Inflammatory macrophage treated with lipopolysaccharide for 1 hour (primary cell): ENCODE measurements at places on chromosomes 1 and 21.

DNA sequence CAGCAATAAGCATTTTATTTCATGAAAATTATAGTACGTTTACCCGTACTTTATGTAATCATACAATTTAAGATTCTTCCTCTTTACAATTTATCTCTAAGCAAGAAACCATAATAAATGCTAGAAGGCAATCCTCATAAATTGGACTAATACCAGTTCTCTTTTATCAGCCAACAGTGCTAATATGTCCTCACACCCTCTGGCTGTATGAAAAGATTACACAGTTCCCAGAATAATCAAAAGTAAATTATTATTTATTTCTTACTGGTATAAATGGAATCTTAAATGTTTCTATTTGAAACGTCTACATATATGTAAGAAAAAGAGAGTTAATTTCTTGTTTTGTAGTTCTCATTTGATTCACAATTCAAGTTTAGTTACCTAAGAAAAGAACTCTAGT, 3.1 kb upstream of the CDKN2C start:
- no peak for DNase-seq

GRCh38 chr1:57544345-57544744, 120.5 kb upstream of the DAB1 start:
- no peak for DNase-seq

GRCh38 chr1:68953311-68953710, 456.4 kb upstream of the DEPDC1 start:
- DNase-seq: no peak

DNA sequence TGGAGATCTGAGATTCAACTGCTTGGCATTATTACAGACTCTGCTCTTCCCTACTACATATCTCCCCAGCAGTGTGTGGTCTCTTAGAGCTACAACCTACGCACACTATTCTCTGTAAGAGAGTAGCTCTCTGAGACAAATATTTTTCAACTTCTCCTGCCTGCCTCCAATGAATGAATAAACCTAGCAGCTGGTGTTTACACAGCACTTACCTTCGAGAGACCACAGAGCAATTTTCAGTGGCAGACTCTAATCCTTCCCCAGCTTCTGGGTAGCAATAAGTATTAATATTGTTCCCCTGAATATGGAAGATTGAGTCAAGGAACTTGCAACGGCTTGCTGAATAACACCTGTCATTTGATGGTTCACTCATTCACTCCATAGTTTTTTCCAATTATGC, 350.9 kb upstream of the SPAG17 start:
- no peak for DNase-seq

DNA sequence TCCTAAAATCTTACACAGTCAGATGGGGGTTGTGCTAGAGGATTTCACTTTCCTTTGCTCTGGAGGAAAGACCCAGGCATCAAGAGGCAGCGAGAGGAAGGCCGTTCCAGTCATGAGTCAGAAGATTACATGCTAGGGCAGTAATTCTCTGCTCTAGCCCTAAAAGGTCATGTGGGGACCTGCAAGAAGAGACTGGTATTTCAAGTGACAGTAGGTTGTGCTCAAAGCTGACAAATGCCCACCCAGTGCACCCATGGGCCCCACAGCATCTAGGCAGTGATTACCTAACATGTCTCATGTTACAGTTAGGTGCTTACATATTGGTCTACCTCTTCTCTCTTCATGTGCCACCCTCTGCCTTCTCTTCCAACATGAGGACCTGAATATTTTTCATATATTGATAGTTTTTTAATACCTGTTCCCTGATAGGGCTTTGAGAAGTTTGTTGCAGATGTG, 99.7 kb upstream of the BEND5 start:
- no peak for DNase-seq

DNA sequence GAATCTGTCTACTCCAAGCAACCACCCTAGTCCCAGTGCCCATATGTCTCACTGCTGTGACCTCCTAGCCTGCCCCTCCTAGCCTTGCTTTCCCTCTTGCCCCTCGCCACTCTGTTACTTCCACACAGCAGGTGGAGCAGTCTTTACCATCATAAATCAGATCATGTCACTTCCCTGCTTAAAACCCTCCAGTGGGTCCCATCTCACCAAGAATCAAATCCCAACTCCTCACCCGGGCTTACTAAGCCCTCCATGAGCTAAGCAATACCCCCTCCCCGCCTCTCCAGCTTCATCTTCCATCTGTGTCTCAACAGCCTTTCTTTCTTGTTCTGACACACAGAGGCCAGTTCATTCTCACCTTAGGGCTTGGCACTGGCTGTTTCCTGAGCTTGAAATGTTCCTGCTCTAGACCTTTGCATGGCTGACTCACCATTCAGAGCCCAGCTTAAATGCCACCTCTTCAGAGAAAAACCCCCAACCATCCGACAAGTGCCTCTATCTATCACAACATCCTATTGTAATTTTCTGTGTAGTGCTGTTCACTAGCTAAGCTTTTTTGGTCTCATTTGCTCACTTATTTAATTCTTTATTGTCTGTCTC, 22.3 kb downstream of the KNCN start:
- DNase-seq: no peak

DNA sequence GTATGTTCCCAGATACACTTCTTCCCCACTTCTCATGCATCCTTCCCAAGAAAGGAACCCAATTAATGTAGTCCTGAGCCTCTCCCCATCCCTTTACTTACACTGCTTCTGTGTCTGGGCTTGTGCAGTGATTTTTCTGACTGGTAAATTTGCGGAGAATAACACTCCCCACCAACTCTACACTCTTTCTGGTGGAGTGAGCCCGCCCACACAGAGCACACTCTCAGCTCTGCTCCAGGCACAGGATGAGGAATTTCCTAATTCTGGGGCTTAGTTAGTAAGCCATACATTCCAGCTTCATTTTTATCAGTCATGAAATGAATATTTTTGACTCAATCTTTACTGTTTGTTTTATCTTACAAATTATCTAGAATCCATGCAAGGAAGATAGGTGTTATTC, 38.6 kb downstream of the FMO4 start:
- DNase-seq: peak; percentile 20

- peak; percentile 72 for DNase-seq
Observed at GRCh38 chr1:178055779-178056471, 38.0 kb upstream of the RASAL2 start.

DNA sequence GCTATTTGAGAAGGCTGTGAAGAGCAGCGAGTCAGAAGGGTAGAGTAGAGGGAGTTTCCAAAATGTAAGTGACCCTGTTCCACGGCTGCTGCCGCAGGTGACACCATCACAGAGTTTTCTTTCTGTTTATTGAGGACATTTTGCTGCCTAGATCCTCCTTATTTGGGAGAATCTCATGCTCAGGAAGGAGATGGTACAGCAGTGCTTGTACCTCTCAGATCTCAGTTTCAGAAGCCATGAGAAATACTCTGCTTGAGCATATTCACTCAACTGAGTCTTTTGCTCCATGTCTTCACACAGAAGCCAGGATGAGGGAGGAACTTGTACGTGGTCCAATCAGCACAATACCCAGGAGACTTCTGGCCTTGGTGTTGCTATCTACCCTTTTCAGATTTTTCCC, 1.6 kb downstream of the LCE7A start:
- DNase-seq: no peak

DNA sequence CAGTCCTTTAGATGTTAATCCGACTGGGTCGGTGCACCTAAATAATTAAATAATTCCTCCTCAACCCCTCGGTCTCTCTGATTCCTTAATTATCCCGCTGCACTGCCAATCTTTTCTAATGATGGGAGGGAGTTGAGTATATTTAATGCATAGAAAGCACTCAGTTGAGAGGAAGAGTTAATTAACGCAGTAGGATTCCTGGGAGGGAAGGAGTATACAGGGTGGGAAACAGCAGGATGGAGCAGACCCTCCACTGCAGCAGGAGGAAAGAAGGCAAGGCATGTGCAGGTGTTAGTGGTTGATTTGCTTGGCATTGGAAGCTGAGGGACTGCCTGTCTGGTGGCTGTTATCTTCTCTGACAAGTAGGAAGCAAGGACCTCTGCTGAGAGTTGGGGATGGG, 9.9 kb upstream of the REN start:
- DNase-seq: no peak

GRCh38 chr1:196180847-196181593, 427.2 kb downstream of the KCNT2 start:
- DNase-seq: peak; percentile 2

DNA sequence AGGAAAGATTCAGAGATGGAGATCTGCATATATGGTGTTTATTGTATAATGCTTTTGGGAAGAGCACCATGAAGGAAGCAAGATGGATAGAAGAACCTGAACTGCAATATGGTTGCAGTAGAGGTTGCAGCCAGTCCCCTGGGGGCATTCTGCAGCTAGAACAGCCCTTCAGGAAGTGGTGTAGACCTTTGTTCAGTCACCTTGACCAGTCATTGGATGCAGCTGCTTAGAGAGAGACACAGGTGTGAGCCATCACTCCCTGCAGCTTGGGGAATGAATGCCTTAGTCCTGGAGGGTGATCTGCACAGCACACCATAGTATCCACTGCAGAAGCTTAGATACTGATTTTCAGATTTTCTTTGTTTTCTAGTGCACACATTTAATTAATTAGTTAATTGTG, 42.3 kb downstream of the NEK7 start:
- DNase-seq: no peak

GRCh38 chr1:244137725-244138124, 86.6 kb downstream of the ZBTB18 start:
- DNase-seq: peak; percentile 30

- DNase-seq: no peak
Observed at GRCh38 chr1:209609791-209610630, 26.5 kb downstream of the CAMK1G start.

GRCh38 chr1:31625561-31626222, 8.2 kb downstream of the HCRTR1 start:
- DNase-seq: peak; percentile 13

DNA sequence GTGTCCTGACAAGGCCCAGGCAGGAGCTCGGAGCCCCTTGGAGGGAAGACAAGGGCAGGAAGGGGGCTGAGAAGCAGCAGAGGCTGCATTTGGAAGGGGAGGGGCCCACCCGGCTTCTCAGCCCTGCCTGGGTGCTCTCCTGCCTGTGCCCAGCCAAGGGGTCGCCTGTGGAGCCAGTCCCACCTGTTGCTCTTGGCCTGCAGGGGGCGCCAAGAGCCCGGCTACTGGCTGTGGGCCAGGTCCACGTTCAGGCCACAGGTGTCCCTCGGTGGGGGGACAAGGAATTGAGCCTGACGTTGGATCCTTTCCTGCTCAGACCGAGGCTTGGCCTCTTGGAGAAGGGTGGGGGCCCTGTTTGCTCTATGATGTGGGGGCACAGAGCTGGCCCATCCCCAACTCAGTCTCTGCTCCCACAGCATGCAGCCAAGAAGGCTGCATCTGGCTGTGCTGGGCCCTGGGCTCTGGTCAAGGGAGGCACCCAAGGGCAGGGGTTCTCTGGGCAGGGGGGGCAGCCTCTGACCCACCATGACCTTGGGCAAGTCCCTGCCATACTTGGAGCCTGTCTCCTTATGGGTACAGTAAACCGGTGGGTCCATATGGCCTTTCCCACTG, 10.9 kb downstream of the WNT4 start:
- DNase-seq: no peak

GRCh38 chr1:9207715-9208114, 26.9 kb upstream of the H6PD start:
- no peak for DNase-seq

DNA sequence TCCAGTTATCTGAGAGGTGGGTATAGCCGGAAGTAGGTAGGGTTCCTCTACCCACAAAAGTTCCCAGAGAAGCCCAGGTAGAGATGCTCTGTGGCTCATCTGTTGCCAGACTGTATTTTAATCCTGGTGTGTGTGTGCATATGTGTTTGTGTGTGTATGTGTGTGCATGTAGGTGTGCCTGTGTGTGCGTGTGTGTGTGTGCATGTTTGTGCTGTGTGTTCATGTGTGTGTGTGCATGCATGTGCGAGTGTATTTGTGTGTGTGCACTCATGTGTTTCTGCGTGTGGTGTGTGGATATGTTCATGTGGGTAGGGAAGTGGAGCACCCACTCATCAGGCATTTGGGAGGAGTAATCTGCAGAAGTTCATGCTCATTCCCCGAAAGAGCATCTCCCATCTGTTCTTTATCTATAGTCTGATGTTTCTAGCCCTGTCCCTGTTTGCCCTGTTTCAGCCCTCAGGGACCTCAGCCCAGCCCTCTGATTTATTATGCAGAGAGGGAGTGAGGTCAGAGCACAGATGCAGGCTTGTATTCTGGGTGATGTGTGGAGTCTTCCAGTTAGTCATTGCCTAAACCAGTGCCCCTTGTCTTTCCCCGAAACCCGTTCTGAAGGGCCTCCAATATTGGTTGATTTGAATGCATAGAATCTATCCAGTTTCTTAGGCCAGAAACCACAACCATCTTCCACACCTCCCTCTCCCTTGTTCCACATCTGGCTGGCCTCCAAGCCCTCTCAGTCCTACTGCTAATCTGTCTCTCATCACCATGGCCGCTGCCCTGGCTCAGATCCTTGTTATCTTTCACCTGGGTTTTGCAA, 69.1 kb downstream of the DISC1 start:
- DNase-seq: no peak

DNA sequence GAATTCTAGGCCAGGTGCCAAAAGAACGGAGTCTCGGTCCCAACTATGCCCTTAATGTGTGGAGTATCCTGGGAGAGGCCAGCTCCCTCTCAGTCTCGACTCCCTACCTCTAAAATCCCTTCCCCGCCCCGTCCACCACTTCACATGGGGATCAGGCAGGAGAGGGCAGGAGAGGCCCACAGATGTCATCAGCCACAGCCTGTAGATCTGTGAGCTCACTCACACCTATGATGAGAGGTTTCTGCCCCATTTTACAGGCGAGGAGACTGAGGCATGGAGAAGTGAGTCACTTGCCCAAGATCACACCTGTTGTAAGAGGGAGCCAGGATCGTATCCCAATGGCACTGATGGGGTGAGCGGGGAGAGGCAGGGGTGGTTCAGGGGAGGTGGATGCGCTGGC, 20.4 kb upstream of the EPHA8 start:
- DNase-seq: no peak

GRCh38 chr1:89865498-89866382, 44.9 kb downstream of the LRRC8D start:
- no peak for DNase-seq

GRCh38 chr1:98005326-98006010, 84.6 kb upstream of the DPYD start:
- no peak for DNase-seq
